ENCODE measurements at places on chromosomes 3 and 15.

DNA sequence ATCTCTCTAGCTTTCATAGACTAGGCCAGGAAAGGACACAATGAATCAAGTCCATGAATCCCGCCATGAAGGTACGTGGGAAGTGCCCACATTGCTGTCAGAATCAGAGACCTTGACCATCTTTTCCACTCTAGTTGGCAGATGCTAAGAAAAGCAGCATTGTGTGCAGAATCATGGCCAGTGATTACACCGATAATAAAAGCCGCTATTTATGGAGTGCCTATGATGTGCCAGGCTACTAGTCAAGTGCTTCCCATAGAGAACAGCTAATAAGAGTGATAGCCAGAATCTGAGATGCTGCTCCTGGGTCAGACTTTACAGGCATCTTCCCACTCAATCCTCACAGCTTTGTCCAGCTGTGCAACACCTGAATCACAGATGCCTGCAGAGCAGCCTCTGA, 13.2 kb upstream of the RPL32 start:
- DNase-seq: no peak

DNA sequence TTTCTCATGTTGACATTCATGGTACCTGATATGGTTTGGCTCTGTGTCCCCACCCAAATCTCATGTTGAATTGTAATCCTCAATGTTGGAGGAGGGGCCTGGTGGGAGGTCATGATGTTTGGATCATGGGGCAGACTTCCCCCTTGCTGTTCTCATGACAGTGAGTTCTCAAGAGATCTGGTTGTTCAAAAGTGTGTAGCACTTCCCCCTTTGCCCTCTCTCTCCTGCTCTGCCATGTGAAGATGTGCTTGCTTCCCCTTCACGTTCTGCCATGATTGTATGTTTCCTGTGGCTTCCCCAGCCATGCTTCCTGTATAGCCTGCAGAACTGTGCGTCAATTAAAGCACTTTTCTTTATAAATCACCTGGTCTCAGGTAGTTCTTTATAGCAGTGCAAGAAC, 3.3 kb upstream of the UBL7 start:
- DNase-seq: no peak

- DNase-seq: no peak
These were observed 140.8 kb downstream of the TP63 start for GRCh38 chr3:189771842-189772450.

DNA sequence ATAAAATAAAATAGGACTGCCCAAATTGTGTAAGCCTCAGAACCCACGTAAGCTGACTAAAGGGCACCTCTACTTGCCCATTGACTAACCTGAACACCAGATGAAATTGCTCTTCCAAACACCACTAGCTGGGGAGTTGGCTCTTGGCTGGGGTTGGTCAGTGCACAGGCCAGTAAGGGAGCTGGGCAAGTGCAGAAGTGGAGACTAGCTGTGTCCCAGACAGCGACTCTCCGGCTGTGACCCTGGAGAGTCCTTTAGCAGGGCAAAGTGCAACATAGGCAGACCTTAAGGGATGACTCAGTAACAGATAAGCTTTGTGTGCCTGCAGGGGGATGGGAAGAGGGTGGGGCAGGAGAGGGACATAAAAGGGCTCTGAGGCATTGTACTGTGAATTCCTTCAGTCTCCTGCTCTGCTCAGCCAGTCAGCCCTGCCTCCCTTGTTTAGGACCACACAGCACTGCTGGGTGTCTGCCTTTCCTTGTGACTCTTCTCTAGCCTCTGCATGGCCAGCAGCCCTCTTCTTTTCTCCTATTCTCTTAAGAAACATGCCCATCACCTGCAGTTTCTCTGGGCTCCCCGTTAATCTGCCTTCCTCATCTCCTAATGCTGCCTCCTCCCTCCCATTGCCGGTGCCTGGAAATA, 13.2 kb downstream of the NR1I2 start:
- no peak for DNase-seq

DNA sequence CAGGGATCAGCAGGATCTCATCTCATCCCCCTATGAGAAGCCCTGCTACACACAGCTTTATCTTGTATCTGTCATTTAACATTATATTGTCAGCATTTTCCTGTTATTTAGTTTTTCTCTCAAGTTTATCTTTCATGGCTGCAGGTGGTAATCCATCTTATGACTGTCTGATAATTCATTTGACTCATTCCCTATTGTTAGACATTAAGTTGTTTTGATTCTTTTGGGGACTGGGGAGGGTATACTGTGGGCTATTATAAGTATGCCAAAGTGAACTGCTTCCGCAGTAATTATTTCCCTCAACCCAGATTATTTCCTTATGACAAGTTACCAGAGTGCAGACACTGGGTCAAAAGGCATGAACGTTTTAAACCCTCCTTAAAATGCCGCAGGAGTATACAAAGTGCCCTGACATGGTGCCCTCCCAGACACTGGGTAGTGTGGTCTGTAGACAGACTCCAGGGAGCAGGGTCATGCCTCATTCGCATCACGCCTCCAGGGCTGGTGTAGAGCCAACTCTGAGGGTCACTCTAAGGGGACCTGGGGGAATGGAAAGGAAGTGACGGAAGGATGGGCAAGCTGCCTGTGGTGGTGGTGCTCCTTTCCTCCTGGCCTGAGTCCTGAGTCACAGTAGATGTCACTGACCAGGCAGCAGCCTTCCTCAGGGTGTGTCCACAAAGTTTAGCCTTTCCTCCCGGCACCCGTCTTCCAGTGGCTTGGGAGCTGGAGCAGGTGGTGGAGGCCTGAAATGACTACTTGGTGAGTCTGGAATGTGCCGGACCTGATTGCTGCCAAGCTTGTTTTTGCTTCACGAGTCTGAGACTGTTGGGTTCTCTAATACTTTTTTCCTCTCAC, 11.6 kb downstream of the GPR160 start:
- DNase-seq: no peak

DNA sequence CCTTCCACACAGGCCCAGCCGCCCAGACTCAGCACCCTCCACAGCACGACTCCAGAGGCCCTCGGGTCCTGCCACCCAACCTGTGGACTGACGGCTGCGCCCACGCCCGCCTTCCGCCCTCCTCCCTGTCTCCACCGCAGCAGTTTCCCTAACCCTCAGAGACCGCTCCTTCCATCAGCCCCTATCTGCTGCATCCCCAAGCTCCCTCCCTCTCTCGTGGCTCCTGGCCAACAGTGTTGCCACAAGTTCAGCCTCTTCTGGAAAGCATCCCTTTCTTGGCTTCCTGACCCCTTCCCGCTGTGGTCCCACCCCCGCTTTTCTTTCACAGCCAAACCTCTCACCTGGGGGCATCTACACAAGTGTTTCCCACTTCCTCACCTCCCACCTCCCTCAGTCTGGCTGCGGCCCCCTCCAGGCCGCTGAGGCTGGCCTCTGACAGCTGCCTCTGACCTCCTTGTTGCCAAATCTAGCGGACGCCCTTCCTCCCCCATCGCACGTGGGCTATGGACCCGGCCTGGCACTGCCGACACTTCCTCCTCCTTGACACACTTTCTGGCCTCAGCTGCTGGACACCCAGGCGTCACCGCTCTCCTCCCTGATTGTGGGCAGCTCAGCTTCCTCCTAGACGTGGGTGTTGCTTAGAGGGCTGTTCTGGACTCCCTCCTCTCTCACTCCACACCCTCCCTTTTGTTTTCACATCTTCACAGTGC, 168.8 kb upstream of the TLE3 start:
- peak; percentile 47 for DNase-seq

- DNase-seq: no peak
These were observed 25.4 kb downstream of the TMEM44 start for GRCh38 chr3:194607592-194608389.

DNA sequence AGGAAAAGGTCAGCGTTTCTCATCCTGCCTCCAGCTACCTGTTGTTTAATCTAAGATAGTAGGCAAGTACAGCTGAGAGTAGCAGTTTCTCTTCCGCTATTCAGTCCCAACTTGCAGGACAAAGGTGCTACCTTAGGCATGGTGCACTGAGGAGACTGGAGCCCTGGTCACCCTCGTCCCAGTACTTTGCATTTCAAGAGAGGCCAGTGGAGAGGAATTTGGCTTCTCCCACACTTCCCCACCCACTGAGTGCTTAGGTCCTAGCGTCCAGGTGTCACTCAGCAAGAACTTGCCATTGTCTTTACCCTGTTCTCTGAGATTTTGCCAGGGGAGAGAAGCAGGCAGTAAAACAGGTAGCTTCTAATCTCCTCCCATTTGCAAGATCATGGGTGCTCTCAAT, 12.5 kb upstream of the RPN1 start:
- no peak for DNase-seq

DNA sequence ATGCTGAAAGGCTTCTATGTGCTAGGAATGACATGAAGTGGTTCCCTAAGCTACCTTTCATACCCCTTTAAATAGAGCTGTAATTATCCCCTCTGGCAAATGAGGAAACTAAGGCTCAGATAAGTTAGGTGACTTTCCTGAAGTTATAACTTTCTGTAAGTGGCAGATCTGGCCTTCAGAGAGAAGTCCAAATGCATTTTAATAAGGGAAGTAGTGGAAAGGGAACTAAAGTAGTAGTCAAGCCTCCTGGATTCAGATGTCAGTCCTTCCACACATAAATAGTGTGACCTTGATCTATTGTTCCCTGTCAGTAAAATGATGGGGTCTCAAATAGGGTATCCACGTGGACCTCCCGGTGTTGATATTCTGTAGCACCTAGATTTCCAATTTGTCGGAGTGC, 277.7 kb downstream of the EDEM1 start:
- DNase-seq: no peak

DNA sequence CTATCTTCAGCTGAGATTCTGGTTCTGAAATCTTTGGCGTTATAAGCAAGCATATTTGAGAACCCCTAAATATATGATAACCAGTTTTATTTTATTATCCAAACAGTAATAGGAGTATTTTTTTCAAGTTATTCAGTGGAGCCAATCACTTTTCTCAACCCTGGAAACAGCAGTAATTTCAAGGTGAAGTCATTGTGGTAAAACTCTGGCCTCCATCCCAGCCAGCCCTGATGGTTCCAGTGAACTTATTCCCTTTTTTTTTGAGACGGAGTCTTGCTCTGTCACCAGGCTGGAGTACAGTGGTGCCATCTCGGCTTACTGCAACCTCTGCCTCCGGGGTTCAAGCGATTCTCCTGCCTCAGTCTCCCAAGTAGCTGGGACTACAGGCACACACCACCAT, 545.4 kb upstream of the IL12A start:
- DNase-seq: no peak

DNA sequence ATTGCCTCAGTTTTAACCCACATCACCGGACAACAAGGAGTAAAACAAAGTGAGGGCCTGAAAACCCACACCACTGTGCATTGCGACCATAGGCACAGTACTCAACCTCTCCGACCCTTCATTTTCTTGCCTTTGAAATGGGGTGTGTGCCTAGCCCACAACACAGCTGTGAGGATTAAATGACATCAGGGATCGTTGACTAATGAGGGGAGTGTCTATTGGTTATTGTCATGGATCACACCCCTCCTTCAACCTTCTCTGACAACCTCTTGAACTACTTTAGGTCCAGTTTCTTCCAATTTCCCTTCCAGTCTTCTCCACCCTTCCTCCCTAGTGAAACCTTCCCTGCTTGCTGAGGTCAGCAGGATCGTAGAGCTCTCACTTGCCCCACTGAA, 89.5 kb downstream of the HES1 start:
- DNase-seq: no peak

DNA sequence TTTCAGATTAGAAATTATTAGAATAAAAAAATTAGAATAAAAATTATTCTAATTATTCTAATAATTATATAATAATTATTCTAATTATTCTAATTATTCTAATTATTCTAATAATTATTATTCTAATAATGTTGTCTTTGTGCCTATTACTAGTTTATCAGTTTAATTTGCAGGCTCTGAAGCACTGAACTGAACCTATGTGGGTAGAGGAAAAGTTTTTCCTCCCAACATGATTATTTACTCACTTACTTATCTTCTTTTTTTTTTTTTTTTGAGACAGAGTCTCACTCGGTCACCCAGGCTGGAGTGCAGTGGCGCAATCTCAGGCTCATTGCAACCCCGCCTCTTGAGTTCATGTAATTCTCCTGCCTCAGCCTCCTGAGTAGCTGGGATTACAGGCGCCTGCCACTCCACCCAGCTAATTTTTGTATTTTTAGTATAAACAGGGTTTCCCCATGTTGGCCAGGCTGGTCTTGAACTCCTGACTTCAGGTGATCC, 39.7 kb upstream of the C15orf39 start:
- no peak for DNase-seq

DNA sequence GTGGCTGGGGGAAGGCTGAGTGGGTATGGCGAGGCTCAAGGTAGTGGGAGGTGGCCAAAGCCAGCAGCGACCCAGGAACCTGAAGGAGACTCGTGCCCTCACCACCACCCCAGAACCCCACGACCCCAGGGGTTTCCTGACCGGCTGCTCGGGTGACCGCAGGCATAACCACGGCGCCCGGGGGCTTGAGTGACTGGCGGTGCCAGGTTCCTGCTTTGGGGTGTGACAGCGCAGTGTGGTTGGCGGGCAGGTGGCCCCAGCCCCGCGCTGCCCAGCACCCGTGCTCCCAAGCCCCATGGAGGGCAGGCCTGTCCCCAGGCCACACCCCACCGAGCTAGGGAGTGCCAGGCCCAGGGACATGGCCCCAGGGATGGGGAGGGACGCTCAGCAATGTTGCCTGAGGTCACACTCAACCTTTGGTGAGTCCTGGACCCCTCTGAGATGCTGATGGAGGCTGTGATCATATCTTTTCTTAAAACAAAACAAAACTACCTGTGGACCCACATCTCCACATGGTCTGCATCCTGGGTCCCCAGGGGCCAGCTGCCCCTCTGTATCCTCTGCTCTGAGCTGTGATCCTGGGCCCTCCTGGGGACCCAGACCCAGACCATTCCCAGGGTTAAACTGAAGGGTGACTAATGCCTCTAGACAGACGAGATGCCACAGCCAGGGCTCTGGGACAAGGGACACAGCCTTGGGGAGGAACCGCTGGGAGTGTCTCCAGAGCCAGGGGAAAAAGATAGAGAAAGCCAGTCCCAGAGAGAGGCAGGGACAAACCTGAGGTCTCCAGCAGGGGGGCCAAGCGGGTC, 13.0 kb downstream of the DNAJB8 start:
- no peak for DNase-seq
